ENCODE measurements at places on chromosomes 16 and 17.

- no peak for DNase-seq
Measured at GRCh38 chr16:65002265-65002664, 119.6 kb downstream of the CDH11 start.

DNA sequence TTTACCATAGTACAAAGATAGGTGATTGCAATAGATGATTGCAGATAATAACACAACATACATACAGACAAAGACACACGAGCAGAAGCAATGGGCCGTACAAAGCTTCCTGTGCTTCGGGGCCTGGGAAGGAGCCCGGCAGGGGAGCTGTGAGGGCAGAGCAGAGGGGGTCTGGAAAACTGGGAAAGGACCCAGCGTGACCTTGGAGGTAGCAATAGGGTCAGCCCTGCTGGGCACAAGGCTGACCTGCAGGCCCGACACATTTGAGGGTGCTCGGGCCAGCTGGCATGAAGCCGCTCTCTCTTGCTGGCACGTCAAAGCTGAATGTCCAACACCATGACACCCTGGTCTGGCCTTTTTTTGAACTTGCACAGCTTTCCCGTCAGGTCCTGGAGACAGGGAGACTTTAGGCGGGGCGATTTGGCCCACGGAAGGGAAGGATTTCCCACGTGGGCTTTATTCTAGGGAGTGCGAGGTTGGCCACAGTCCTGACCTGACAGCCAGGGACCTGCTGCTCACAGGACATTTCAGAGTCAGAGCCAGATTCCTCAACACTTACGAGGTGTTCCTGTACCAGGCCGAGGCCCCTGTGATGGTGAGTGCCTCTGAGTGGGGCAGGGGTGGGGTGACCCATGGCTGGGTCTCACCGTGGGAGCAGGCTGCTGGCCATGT lies 83.2 kb downstream of the NTN1 start:
- no peak for DNase-seq

DNA sequence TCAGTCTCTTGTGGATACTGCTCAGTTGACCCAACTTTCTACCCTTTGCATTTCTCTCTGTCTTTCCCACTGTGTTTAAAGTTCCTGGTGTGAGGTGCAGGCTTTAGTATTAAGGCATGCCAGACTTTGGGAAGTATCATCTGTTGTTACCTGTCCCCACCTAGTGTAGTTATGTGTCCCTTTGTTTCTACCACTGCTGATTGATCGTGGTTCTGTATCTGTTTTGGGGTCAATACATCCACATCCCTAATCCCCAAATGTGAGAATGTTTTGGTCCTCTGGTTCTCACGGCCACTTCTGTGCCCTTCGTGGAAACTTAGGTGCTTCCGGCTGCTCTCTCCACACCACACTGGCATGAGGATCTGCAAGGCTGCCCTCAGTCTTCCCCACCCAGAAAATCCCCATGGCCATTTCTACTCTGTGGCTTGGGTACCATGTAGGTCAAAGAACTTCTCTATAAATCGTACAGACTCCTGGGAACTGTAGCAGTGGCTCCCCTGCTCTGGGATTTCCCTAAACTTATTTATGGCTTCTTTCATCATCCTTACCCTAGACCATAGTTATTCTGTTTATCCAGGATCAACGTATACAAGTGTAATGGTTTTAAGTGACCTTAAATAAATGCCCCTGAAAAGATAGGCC lies 443.2 kb downstream of the XYLT1 start:
- DNase-seq: no peak

DNA sequence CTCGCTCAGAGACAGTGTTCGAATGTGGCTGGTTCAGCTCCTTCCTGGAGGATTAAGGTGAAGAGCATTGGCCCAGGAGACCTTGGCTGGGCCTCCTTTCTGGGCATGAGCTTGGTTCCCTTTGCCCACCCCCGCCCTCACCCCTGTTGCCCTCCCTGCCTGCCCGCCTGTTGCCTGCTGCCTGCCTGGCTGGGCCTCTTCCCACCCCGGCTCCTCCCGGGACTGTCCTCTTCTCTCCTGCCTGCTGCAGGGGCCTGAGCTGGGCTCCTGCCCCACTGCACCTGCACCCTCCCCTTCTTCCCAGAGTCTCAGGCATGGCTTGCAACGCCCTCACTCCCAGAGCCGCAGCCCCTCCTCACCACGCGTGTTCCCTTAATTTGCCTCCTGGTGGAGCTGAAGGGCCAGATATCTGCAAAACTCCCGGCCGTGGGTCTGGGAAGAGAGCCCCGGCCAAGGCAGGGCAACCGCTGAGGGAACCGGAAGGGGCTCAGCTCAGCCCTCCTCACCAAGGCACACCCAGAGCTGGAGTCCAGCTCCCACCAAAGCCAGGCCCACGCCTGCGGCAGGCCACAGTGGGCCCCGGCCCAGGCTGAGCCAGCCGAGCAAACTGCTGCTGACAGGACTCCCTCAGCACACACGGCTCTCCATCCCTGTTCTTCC lies 31.2 kb downstream of the MNT start:
- no peak for DNase-seq

- no peak for DNase-seq
Measured at GRCh38 chr16:87921236-87921773, 15.0 kb downstream of the CA5A start.
